H4 (cell line): ENCODE measurements at places on chromosomes 7 and 10. TPM values are rescaled to one million over a fixed set of nuclear protein-coding genes. Genes with fewer than 3 reads are reported as not detected.

MUC12 gene
- total RNA-seq = 0.54 and 1.0 TPM in 2 replicates

PLOD3 gene
- total RNA-seq = 32.7 and 41.3 TPM in 2 replicates

SLC26A4 gene
- 0.06 and 0.19 TPM in 2 replicates for total RNA-seq

GDF2 gene
- total RNA-seq = not detected in 2 replicates

JAKMIP3 gene
- 0.43 and 0.81 TPM in 2 replicates for total RNA-seq

SFXN4 gene
- 22.9 and 83.4 TPM in 2 replicates for total RNA-seq

RET gene
- total RNA-seq = 0.04 TPM in 1 of 2 replicates, not detected in the other

OPALIN gene
- not detected in 2 replicates for total RNA-seq
